ENCODE measurements at places on chromosomes 7 and 10. TPM values are rescaled to one million over a fixed set of nuclear protein-coding genes. Genes with fewer than 3 reads are reported as not detected.

ACTL6B gene
- total RNA-seq, result not detected

NPC1L1 gene
- total RNA-seq, result 0.08 TPM

GPR26 gene
- total RNA-seq, result not detected

OGDHL gene
- 12.1 TPM for total RNA-seq

AVPI1 gene
- total RNA-seq, result 16.3 TPM
